ENCODE measurements at places on chromosomes 1 and 21.

- no peak for DNase-seq
Observed at GRCh38 chr1:43914576-43915525, 18.8 kb upstream of the ARTN start.

DNA sequence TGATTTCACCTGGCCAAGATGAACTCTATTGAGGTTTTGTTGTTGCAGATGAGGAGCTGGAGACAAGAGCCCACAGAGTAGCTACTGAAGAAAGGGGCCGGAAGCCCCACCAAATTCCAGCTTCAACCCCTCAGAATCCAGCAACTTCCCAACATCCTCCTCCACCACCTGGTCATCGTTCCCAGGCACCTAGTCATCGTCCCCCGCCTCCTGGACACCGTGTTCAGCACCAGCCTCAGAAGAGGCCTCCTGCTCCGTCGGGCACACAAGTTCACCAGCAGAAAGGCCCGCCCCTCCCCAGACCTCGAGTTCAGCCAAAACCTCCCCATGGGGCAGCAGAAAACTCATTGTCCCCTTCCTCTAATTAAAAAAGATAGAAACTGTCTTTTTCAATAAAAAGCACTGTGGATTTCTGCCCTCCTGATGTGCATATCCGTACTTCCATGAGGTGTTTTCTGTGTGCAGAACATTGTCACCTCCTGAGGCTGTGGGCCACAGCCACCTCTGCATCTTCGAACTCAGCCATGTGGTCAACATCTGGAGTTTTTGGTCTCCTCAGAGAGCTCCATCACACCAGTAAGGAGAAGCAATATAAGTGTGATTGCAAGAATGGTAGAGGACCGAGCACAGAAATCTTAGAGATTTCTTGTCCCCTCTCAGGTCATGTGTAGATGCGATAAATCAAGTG, 14.3 kb downstream of the CD2 start:
- no peak for DNase-seq

GRCh38 chr1:200874694-200875093, 1.9 kb downstream of the GPR25 start:
- no peak for DNase-seq

DNA sequence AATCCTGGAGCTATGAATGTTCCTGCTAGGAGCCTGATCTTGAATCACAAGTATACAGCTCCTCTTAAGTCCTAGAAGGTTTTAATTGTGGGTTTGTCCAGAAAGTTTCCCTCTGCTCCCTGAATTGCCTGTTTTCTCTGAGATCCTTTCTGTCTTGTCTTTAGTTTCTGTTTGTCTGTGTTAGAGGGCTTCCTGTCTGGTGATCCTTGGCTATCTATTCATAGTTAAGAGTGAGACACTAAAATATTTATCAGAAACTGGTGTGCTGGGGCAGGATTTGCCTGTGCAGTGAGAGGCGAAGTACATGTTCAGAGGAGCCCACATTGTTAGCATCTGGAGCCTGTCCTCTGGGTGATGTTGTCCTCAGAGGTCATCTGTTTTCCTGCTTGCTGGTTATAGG, 45.4 kb downstream of the ETS2 start:
- no peak for DNase-seq

- no peak for DNase-seq
Observed at GRCh38 chr1:206581571-206581981, 30.7 kb downstream of the EIF2D start.

DNA sequence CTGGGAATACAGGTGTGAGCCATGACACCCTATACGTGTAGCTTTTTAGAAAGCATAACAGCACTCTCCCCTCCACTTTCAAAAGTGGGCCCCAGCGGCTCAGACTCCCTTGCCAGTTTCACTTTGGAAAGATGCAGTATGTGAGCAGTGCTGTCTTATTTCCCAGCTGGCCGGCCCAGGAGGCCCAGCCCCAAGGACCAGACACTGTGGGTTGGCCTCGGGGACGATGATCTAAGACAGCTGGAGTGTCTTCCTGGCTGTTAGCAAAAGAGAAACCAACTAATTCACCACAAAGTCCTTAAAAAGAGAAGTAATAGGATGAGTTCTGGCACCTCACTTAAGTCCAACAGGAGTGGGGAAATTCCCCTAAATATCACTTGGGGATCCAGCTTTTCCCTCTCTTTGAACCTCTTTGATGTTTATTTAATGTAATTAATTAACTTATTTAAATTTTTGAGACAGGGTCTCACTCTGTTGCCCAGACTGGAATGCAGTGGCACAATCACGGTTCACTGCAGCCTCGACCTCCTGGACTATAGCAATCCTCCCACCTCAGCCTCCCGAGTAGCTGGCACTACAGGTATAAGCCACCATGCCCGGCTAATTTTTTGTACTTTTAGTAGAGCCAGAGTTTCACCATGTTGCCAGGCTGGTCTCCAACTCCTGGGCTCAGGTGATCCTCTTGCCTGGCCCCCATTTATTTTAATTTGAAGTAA, 17.6 kb upstream of the CLIC4 start:
- DNase-seq = no peak

DNA sequence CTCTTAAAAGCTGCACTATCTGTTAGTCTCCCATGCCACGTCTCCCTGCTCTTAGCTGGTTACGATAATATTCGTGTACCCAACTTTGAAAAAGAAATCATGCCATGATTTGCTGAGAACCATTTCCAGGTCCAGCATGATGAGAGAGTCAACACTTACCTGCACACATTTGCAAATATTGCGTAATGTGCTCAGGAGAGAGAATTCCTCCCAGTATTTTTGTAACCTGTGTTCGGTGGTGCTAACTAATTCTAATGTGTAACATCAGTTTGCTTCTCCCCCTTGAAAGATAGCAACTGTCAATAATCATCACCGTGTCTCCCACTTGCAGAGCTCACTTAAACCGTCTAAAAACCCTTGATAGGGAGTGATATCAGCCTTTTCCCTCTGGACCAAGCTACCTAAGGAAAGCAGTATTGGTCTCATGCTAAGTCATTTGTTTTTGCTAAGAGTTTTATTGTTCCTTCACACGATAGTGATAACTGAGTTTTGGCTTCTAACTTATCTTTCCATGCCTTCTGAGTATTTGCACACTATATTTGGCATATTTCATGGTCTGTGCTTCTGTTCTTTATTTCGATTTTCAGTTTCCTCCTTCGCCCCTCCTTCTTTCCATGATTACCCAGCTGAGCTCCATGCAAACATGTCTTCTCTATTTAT, 61.1 kb upstream of the IRF2BP2 start:
- DNase-seq = no peak

- DNase-seq = no peak
Observed at GRCh38 chr1:209607102-209607794, 23.7 kb downstream of the CAMK1G start.

DNA sequence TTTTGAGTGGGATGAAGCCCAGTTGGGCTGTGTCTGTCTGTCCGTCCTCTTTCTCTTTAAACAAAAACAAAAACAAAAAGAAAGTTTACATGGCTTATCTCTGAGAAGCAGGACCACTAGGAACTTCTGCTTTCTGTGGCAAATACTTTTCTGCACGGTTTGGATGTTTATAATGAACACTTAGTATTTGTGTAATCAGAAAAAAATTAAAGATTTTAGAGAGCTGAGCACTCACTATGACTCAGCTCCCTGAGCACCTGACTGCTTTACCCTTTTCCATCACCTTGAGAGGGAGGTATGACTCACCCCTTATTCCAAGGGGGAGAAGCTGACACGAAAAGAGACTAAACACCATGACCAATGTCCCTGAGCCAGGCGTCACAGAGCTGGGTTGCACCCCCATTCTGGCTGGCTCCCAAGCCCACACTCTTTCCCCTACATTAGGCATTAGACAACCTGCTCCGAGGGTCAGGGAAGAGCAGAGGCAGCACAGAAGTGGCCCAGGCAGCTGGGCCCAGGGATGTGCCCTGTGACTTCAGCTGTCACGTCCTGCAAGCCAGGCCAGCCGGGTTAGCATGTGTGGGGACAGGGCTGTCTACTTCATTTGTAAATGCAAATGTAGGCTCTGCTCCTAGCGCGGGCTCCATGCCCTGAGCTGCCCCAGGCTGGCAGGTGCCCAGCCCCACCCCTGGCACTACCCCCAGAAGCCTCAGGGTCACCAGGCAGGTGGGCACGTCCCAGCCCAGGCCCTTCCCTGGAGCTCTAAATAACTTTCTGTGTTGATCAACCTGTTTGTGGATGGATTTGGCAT, 30.4 kb downstream of the RAP1GAP start:
- DNase-seq = no peak

GRCh38 chr1:151314137-151314875, 12.9 kb downstream of the PI4KB start:
- DNase-seq = no peak

DNA sequence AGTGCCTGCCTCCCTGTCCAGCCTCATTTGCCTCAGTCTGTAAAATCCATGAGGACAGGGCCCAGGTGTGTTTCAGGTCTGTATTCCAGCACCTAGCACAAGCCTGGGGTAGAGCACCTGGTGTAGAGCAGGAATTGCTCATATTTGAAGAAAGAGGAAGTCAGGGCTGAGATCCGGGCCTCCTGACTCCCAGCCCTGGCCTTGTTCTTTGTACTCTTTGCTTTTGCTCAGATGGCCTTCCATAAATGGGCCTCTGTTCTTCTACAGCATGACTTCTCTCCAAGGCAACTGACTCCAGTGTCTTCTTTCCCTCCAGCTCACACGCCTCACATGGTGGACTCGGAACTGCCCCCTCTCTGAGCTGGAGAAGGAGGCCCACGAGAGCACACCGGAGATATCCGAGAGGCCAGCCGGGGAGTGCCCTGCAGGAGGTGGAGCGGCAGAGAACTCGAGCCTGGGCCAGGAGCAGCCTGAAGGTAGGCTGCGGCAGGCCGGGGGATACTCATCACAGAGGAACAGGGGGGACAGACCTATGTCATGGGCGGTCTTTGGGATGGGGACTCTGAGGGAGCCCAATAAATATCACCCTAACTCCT, 19.7 kb downstream of the SLC5A9 start:
- DNase-seq = no peak

Measured in activated CD4-positive, CD25-positive, alpha-beta regulatory T cell treated with anti-CD3 and anti-CD28 coated beads, Interleukin-2, amount 50 U/mL, for 16 hours (primary cell).